ENCODE measurements at places on chromosomes 2 and 18.

- peak; percentile 13 for DNase-seq
Measured at GRCh38 chr2:179021258-179021657, 28.7 kb downstream of the CCDC141 start.

DNA sequence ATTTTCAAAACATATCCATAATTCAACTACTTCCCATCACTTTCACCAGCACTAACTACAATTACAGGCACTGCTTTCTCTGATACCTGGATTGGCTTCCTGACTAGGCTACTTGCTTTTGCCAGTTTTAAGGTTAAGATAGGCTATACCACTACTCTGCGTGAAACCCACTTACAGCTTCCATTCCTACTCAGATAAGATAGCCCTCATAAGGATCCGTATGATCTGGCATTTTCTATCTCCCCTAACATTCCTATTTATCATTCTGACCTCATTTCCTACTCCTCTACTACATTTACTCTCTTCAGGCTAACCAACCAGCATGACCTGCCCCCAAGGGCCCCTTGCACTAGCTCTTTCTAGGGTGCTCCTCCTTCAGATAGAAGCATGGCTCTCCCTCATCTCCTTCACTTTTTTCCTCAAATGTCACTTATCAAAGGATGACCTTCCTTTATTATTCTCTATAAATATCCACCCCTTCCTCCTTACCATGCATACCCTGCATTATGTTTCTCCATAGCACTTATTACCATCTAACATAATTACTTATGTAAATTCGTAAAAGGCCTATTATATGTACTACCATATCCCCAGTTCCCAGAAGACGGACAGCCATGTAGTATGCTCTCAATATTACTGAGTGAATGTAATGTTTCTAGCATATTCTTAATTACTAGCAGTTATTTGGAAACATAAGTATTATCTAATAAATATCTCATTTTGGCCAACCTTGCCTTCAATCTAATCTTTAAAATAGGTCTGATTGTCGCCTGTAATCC lies 4.4 kb downstream of the TIA1 start:
- no peak for DNase-seq

DNA sequence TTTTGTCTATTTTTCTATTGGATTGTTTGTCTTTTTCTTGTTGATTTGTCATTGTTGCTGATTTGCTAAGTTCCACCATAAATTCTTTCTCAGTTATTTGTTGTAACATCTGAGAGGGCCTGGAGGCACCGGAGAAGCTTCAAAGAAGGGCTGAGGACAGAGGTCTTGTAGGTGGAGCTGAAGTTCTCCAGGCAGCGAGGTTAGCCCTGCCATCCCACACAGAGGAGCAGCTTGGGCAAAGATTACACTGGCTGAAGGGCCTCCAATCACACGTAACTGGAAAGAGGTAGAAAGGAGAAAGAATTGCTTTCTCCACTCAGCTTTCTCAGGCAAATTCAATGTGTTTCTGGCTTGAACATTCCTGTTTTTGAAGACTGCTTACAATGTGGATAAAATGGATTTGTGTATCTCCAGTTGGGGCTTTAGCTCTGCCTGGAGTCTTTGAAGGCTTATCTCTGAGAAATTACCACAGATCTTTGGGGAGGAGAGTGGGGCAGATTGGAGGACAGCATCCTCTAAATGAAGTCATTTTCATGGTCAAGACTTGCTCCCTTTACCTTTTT lies 21.1 kb upstream of the EMILIN2 start:
- DNase-seq: no peak

DNA sequence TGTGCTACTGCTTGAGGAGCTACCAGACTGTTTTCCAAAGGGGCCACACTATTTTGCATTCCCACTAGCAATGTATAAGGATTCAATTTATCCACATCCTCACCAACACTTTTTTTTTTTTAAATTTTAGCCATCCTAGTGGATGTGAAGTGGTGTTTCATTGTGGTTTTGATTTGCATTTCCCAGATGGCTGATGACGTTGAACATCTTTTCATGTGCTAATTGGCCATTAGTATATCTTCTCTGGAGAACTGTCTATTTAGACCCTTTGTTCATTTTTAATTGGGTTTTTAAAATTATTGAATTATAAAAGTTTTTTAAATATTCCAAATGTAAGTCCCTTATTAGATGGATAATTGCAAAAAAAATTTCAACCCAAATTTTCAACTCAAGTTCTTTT lies 121.1 kb downstream of the MAPK4 start:
- DNase-seq: no peak

DNA sequence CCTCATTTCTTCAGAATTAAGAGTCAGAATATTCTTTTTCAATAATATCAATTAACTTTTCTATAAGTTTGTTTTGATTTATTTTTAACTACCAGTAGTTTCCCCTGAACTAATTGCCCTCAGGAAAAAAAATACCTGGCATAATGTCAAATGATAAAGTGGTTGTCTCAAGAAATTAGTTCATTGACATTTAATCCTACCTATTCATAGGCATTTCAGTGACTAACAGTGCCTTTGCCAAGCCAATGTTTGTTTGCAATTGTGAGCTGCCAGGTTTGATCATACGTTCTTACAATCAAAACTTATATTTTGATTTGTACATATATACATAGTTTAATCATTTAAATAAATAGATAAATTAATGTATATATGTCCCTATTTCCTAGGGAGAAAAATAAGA lies 267.3 kb upstream of the MC4R start:
- no peak for DNase-seq

DNA sequence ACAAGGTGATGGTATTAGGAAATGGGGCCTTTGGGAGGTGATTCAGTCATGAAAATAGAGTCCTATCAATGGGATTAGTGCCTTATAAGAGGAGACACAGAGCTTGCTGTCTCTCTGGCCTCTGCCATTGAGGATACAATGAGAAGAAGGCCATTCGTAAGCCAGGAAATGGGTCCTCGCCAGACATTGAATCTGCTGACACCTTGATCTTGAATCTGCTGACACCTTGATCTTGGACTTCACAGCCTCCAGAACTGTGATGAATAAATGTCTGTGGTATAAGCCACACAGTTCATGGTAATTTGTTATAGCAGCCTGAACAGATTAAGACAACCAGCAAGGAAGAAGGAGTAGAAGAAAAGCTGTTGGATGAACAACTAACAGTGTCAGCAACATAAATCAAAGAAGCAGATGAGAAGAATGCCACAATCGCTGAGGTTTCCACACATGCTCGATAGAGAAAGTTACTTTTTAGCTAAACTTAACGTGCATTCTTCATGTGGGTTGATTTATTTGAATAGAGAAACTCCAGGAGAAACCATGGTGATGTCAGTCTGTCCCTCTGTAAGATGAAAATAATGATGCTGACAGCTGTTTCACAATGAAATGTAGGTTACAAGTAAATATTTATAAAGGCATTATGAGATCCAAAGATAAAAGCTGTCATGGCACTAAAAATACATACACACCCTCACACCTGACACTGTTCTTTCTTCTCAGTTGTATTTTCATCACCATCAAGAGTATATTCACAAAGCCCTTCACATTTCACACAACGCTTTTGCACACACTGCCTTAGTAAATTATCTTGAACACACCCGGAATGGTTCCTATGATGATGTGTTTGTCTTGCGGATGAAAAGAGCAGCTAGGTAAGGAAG lies 153.7 kb upstream of the NCK2 start:
- DNase-seq: no peak

- DNase-seq: no peak
Measured at GRCh38 chr18:39966275-39966674, 1988.8 kb upstream of the PIK3C3 start.

GRCh38 chr18:67265464-67266245 lies 250.9 kb downstream of the DSEL start:
- no peak for DNase-seq

DNA sequence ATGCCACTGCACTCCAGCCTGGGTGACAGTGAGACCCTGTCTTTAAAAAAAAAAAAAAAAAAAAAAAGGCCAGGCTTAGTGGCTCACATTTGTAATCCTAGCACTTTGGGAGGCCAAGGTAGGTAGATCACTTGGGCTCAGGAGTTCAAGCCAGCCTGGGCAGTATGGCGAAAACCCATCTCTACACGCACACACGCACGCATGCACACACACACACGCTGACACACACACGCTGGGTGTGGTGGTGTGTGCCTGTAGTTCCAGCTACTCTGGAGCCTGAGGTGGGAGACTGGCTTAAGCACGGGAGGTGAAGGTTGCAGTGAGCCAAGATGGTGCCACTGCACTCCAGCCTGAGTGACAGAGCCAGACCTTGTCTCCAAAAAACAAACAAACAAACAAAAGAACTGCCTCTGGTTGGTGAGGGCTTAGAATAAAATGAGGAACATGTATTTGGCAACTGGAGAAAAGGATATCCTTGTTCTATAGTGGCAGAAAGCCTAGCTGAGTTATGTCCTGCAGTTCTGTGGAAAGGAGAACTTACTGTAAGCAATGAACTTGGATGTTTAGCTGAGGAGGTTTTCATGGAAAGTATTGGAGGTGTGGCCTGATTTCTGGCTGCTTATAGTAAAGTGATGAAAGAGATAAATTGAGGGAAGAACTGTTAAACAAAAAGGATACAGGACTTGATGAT lies 34.0 kb downstream of the HAT1 start:
- no peak for DNase-seq

GRCh38 chr2:193985272-193985671 lies 1671.8 kb upstream of the SLC39A10 start:
- DNase-seq: no peak

DNA sequence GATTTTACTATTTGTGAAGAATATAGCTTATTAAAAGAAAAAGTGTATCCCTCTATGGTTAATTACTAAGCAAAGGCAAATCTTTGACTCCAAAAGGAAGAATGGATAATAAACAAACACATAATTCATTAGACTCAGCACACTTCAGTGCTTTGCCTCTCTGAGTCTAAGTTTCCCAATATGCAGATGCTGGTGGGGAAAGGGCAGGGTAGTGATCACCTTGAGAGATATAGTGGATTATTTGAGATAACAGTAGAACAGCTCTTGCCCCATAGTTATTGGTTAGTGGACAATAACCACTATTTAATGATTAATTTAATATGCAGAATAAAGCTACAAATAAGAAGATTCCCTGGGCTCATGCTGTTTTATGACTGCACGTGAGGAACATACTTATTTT lies 98.2 kb upstream of the SLC8A1 start:
- no peak for DNase-seq

DNA sequence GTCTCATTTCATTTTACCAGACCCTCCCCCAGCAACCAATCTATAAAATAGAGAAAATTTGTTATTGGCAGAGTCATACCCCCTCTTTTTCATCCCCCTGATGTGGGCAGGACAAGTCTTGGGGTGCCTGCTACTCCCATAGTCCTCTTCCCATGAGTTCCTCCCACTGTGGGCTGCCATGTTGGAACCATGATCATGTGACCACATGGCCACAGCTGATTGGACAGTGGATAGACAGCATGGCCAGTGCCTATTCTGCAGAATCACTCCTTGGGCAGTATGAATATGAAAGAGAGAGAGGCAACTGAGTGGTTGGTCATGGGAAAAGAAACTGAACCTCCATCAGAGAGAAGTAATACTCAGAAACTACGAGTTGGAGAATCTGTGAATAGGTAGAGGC lies 84.9 kb downstream of the PDCL3 start:
- DNase-seq: no peak

DNA sequence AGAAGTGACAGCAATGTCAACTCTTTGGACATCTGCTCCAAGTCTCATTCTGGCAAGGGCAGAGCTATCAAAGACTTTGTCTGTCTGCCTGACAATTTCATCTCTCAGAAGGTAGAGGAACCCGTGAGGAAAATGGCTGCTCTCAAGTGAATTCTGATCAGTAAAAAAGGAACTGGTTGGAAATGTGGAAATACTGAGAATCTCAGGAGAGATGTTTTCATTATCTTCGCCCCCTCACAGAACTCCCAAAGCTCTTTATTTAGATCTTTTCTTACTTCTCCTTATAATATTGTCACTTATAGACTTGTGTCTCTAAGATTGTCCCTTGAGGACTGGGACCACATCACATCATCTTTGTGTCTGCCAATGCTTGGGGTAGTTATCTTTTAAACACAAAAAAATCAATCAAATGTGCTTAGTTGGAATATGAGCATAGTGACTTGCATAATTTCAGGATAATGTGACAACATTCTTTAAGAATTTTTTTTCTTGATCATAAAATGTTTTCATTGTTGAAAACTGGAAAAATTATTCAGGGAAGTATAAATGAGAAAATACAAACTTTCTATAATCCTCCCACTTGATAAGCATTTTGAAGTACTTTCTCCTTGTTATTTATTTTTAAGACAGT lies 68.2 kb upstream of the ITGB6 start:
- no peak for DNase-seq

GRCh38 chr2:142725386-142725785 lies 152.1 kb upstream of the KYNU start:
- DNase-seq: no peak

GRCh38 chr2:44124500-44124899 lies 44.2 kb upstream of the PPM1B start:
- DNase-seq: no peak

GRCh38 chr2:173884025-173884802 lies 81.0 kb downstream of the SP3 start:
- no peak for DNase-seq

DNA sequence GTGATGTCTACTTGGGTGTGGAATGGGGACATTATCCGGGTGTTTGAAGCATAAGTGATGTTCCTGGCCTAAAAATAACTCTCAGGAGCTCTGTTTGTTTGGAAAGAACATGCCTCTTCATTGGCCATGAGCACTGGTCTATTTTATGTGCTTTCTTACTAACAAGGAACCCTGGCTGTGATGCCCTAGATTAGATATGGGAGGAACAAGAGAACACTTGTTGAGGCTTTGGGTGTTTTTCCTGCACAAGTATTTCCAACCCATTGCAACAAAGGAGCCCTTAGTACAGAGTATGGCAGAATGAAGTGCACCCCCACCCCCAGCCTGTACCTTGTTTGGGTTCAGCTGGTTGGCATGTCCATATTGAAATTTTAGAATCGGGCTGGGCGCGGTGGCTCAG lies 95.9 kb downstream of the SLC4A3 start:
- DNase-seq: no peak

DNA sequence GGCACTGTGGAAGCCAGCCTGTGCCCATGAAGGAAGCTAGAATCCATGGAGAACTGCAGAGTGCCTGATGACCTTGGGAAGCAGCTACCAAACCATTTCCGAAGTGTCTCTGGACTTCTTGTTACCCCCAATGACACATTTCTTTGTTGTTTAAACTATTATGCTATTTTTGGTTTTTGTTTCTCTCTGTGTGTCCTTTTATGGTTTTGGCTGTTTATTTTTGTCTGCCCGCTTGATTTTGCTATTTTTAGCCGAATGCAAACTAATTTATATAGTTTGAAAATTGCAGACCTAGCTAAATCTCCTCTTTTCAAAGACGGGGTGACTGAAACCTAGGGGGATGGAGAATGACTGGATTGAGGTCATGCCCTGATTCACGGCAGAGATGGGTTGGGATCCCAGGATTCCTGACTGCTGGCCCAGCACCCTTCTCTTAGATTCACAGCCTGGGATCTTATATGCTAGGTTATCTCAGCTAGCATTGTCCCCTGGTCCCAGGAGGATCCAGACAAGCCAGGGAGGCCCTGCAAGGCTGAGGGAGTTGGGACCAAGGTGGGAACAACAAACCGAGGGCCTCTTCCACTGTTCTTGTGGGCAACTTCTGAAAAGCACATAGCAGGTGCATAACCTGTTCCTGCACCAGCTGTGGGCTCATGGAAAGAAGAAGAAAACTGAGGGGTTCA lies 116.3 kb upstream of the HAAO start:
- DNase-seq: peak; percentile 18
